Left renal cortex interstitium (tissue), 4 donors: ENCODE measurements at places on chromosomes 5 and 9.

DNA sequence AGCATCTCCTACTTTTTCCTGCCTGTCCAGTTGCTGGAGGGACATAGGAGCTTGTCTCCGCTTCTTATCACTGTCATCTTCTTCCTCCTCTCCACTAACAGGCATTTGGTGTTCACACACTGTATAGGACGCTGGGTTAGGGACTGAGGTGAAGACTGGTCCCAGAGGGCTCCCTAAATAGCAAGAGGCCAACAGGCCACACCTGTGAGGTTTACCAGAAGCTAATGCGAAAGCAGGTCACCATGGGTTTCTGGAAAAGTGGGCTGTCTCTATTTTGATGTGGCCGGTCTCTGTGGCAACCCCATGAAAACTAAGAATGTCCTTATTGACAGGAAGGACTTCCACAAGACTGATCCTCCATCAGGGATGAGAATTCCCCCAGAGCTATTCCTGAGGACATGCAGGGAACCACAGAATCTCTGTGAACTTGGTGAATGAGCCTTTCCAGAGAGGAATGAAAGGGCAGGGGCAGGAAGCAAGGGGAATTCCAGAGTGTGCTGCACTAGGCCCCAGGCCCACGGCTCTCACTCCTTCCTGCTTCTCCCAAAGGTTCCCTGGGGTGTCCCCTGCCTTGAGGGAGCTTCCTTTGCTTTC is 61.7 kb downstream of the DAP start:
- DNase-seq, result no peak

GRCh38 chr9:130576176-130576575 is 3.2 kb upstream of the FUBP3 start:
- no peak for DNase-seq

- DNase-seq, result no peak
Measured at GRCh38 chr5:149038336-149039080, 24.4 kb downstream of the SH3TC2 start.

GRCh38 chr5:62043289-62044280 is 262.4 kb upstream of the KIF2A start:
- DNase-seq, result no peak

GRCh38 chr9:127104581-127105311 is 17.7 kb downstream of the ANGPTL2 start:
- no peak for DNase-seq

- no peak for DNase-seq
Measured at GRCh38 chr5:31770998-31771397, 132.1 kb downstream of the PDZD2 start.

DNA sequence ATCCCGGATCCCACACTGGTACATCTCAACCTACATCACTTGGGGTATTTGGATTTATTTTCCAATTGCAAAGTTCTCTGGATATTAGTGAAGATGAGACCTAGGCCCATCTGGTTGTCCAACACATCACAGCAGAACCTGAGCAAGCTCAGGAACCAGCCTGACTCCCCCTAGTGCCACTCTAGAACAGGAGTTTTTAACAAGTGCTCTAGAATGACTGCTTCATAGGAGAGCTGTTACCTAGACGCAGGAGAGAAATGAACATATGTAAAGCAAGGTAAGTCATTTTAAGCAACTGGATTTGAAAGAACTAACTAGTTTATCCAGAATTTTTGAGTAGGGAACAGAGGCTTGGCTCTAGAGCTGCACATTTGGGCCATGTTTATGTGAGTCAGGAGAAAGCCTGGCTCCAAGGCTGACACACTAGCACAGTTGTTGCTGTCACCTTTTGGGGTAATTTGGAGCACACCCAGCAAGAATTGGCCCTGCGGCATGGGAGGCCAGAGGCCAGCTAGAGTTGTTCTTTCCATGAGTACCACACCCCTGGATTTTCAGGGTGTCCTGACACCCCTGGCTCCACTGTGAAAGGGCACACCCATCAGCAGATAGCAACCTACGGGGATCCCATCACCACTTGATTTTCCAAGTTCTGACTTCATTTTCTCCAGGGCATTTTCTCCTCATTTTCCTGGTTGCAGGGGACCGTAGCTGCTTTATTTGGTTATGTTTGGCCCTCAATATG is 110.9 kb upstream of the LPAR1 start:
- no peak for DNase-seq

DNA sequence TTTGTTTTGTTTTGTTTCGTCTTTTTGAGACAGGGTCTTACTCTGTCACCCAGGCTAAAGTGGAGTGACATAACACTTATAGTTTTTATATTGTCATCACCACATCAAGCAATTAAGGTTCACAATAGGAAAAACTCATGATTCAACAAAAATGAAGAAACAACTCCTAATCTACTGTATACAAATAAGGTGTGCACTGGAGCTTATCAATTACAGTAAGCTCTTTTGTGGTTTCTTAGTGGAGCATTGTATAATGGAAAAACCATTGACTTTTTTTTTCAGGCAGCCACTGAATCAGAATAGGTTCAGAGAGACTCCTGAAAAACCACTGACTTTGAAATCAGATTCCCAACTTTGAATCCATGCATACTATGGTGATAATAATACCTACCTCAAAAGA is 10.8 kb upstream of the PLIN2 start:
- no peak for DNase-seq

- DNase-seq, result no peak
Measured at GRCh38 chr9:30935730-30936129, 1448.7 kb upstream of the ACO1 start.

DNA sequence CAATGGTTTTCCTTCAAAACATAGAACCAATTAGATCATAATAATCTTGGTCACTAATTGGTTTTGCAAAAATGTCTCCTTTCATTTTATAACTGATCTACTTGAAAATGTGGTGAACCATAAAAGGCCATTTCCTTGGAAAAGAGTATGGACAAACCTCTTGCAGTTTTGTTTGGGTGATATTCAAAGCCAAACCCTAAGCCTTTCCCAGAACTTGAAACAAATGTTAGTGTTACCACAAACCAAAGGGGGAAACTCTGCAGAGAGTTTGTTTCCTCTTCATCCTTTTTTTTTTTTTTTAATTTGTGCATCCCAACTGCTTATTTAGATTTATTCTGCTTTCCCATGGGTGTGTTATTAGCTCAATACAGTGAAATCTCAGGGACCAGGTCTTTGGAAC is 204.4 kb upstream of the ADAMTSL1 start:
- no peak for DNase-seq

- DNase-seq, result no peak
Measured at GRCh38 chr5:57316798-57317327, 143.0 kb downstream of the GPBP1 start.

GRCh38 chr5:116970318-116970717 is 395.7 kb upstream of the SEMA6A start:
- no peak for DNase-seq

DNA sequence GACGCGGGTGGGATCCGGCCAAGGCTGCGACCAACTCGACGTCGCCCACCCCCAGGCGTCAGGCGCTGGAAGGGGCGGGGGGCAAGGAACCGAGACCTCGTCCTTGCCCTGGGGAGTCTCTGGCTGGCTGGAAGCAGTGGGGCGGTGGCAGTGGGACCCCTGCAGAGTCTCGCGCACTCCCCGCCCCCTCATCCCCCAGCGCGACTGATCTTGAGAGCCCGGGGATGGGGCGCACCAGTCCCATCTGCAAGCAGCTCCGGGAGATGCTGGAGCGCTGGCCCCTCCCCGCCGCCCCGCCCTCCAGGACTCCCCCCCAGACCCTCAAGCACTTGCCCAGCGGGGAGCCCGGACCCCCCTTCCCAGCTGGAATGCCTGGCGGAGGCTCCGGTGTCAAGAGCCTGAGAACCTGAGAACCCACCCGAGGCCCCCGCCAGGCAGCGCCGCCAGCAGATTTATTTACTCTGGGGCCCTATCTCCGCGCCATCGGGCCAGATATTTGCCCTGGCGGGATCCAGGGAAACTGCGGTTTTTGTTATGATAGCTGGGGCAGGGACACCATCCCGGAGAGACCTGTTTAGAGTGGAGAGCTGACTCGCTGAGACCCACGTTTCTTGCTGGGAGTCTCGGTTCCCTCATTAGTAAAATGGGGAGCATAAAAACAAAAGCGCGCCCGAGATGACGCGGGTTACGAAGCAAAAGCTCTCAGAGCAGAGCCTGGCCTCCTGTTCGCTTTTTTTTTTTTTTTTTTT is 1.2 kb downstream of the PRRT1B start:
- no peak for DNase-seq

DNA sequence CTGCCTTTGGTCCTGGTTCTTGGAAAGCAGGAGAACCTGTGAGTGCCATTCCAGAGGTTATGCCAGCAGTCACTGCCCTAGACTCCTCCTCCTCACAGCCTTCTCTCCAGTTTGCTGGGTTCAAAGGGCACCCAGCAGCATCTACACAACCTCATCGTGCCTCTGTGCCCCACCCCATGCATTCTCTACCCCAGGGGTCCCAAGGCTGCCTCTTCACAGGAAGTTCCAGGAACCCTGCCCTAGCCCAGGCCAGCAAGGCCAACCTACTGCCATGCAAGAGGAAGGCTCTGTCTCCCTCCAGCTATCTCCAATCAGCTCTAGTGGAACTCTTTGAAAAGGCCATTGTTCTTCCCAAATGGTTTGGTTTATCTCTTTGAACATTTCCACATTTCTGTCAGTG is 21.2 kb downstream of the ENC1 start:
- DNase-seq, result no peak

GRCh38 chr9:131012396-131012917 is 3.5 kb downstream of the LAMC3 start:
- no peak for DNase-seq

DNA sequence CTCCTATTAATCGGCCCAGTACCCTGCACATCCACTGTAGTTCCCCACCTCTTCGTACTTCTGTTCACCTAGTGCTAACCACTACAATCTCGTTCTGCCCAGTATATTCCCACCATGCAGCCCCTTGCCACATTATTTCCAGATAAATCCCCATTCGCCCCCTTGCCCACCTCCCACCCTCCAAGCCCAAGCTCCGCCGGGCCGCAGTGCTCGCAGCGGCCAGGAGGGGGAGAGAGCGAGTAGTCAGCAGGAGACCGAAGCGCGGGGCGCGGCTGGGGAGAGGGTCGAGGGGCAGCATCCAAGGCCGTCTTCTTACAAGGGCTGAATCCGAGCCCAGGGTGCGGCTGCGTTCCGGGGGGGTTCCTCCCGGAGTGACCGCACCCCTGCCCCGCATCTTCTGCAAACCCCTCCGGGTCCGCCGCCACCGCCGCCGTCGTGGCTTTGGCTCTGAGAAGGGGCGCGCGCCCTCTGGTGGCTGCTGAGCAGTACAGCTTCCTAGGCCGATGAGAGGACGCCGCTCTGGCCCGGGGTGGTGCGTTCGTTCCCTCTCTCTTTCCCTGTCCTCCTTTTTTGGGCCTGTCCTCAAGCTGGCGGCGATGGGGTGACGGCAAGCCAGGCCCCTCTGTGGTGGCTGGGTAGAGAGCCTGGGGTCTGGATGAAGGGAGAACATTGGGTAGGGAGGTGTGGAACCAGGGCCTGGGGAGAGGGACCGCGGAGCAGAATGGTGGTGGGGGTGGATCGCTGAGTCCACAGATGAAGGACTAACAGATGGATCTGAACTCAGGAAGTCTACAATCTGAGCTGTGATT is 30.0 kb upstream of the PSD2 start:
- no peak for DNase-seq

- no peak for DNase-seq
Measured at GRCh38 chr5:156473269-156473908, 146.4 kb downstream of the SGCD start.

GRCh38 chr9:10014889-10015288 is 597.9 kb downstream of the PTPRD start:
- no peak for DNase-seq

DNA sequence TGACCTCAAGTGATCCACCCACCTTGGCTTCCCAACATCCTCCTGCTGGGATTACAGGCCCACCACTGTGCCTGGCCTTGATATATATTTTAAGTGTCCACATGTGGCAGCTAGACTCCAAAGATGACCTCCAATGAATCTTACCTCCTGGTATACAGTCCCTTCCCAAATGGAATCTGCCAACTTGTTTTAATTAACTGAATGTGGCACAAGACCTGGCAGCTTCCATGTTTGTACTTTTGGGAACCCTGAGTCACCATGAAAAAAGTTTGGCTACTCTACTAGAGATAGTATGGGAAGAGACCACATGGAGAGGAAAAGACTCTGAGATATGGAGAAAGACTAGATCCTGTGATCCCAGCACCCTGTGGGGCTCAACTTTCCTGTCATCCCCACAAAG is 42.5 kb downstream of the CCL28 start:
- no peak for DNase-seq

DNA sequence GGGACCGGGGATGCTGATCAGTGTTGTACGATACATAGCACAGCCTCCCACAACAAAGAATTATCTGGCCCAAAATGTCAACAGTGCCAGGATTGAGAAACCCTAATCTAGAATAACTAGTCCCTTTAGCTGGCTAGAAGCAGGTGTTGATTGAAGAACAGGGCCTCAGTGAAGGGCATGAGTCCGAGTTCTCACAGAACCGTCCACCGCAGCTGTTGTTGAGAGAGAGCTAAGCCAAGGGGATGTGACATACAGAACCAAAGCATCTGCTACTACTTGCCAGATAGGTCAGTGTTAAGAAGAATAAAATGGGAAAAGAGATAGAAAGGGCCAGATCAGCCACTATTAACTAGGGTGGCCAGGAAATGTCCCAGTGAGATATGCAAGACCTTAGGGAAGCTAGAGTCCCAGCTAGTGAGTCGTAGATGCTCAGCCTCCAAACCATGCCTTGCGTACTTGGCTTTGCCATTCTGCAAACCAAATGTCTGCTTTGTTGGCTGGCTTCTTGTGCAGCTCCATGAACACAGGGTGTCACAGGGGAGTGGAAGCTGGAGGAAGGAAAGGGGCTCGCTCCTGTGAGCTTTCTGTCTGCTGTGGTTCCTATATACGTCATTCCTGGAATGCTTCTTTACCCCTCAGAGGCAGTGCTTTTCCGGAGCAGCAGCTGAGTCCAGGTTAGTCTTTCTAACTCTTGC is 68.9 kb downstream of the FBXO38 start:
- no peak for DNase-seq

- no peak for DNase-seq
Measured at GRCh38 chr5:111472579-111472978, 39.8 kb downstream of the STARD4 start.

DNA sequence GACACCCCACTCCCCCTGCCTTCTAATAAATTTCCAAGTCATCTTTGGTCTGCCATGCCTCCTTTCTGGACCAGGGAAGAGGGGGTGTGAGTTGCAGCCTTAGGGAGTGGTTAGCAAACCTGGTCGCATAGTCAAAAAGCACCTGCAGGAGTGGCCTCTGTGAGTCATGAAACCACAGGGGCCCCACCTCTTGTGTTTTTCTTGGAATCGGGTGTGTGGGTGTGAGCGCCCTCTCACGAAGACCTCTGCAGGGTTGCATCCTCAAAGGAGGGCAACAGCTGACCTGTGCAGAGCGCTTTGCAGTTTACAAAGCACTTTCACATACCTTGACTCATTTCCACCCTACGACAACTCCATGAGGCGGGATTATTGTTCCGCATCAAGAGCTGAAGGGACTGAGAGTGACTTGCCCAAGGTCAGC is 36.8 kb upstream of the TEX48 start:
- DNase-seq, result no peak

GRCh38 chr5:173883347-173883924 is 4.7 kb upstream of the CPEB4 start:
- DNase-seq, result no peak

GRCh38 chr9:4228606-4229005 is 71.3 kb downstream of the GLIS3 start:
- no peak for DNase-seq

- no peak for DNase-seq
Measured at GRCh38 chr5:133727636-133728035, 115.3 kb upstream of the FSTL4 start.

GRCh38 chr5:118017536-118017935 is 970.8 kb downstream of the DTWD2 start:
- DNase-seq, result no peak
